ENCODE measurements at places on chromosomes 16 and 17.

DNA sequence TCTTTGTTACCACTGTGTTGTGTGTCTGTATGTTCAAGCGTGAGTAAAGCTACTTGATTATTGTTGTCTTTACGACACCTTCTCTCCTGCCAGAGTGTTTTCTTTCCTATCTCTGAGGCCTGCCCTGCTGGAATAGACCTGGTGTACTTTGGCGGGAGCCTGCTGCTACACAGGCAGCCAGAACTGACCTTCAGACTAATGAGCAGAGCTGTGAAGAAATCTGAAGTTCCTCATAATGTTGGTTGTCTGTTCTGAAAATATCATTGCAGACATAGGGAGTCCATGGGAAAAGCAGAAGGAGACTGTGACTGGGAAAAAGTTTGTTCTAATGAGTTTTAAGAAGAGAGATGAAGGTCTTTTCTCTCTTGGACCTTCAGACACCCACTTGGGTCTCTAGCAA, 9.8 kb downstream of the RHOT1 start:
- no peak for DNase-seq

DNA sequence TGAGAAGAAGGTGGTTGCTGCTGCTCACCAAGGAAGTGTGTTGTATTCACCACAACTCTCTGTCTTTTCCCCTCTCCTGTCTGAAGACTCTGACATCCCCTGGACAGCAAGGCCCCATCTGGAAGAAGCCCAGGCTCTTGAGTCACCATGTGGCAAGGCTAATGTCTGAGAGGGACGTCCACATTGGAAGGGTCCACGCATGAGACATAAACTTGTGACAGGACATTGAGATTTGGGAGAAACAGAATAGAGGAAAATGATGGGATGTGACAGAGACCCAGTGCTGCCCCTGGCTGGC, 176.5 kb downstream of the IRF8 start:
- no peak for DNase-seq

DNA sequence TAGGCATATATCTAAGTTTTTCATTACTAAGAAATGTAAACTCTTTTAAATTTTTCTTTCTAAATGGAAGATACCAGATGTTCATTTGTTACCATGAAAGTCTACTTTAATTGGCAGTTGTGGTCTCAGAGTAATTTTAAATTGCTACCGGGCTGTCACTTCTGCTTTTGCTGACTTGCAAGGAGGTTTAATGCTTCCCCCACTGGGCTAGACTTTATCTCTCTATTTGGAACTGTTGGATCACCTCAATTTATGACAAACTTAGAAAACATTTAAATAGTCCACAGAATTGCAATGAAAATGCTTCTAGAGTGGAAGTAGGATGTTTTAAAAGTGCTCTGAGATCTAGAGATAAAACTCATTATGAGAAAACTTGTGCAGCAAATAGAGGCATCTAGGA, 479.8 kb upstream of the GOT2 start:
- DNase-seq, result no peak

DNA sequence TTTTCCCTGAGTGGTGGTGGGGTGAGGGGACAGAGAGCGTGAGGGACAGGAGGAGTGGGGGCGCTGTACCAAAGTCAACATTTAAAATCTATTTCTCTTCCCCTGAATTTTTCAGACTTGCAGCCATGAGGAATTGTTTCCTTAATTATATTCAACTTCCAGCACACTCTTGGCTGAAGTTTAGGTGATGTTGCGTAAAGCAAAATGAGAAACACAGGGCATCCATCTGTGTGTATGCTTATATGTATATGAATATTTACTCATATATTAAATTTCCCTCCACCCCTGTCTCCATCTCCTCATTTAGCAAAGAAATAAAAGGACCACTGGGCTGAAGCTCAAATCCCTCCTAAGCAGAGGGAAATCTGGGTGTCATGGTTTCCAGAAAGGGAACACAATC, 218.1 kb downstream of the XYLT1 start:
- no peak for DNase-seq

DNA sequence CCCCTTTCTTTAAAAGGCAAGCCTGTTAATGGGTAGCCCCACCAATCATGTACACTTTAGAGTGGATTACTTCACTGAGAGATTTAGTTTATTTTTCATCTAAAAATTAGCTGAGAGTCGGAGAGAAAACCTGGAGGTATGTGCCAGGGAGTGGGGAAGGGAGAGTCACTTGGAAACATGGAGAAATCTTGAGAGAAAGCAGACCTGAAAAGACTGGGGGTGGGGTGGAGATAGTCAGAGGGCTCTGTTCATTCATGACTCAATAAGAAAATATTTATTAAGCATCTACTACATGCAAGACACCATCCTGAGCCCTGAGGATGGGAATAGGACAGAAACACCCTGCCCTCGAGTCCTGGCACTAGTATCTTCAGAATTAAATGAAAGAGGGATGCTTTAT, 27.4 kb upstream of the RCVRN start:
- no peak for DNase-seq

GRCh38 chr17:83161298-83162034, 82.1 kb downstream of the METRNL start:
- DNase-seq, result no peak

DNA sequence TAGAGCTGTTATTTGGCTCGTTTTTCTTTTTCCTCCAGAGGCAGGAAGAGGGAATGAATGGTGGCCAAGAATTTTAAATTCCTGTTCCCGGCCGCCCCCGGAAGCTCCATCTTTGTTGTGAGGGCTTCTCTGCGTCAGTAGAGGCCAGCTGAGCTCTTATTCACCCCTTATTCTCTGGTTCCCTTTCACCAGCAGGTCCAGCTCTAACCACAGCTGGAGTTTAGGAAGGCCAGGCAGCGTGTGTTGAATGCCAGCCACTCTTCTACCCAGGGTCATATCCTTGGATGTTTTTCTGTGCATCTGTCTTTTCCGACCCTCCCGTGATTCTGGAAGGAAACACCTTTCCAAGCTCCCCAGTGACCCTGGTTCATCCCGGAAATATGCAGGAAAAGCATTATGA, 570.5 kb downstream of the WWOX start:
- DNase-seq, result no peak

- DNase-seq, result no peak
These were observed 18.2 kb downstream of the MPP3 start for GRCh38 chr17:43814714-43815113.

DNA sequence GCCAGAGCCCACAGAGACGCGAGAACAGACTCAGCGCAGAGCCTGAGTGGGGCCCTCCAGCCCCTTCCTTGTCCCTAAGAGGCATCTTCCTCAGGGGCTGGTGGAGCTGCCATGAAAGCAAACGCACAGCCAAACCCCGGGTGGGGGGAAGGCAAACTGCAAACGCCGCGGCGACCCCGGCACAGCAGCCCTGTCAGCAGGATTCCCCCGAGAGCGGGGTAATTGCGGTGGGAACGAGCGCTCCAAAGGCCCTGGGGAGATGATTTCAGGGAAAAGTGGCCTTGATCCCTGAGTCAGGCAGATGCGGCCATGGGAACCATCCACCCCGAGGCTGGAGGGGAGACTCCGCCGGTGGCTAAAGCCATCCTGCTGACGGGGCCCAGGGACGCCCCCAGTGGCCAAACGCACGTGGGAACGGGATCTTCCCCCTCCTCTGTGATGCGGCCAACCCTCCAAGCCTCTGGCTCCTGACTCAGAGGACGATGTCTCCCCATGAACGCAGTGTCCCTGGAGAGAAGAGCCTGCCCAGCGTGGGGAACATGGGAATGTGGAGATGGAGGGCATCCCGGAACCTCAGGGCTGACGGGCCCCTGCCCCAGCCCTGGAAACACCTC, 25.1 kb downstream of the SLC7A5 start:
- DNase-seq, result no peak

DNA sequence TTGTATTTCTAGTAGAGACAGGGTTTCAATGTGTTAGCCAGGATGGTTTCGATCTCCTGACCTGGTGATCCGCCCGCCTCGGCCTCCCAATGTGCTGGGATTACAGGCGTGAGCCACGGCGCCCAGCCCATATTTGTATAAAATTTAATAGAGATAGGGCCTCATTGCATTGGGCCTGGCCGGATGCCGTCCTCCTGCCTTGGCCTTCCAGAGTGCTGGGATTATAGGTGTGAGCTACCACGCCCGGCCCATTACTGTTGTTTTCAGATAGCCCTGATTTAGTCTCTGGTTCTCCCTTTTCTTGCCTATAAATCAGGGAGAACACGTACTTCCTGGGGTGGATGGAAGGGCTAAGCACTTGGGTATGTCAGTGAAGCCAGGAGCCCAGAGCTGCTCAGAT, 3.5 kb downstream of the DEF8 start:
- DNase-seq, result no peak
